ENCODE measurements at places on chromosomes 4 and X.

DNA sequence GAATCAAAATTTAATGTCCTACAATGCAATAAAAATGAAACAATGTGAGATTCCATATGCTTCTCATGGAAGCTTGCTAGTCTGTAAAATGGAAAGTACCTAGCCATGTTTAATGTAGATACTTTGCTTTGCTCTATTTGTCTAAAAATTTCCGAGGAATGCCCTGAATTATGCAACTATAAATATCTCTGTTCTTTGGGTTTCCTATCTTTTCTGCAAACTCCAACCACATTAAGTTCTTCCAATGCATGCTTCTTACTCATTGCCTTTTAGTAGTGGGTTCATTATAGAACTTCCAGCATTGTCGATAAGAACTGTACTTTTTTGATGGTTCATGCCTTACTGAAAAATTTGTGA, 178.3 kb downstream of the RASL11B start:
- no peak for DNase-seq

GRCh38 chr4:86935853-86936733, 1.3 kb downstream of the AFF1 start:
- DNase-seq, result peak; percentile 67

GRCh38 chr4:26866781-26867180, 6.1 kb downstream of the STIM2 start:
- no peak for DNase-seq

DNA sequence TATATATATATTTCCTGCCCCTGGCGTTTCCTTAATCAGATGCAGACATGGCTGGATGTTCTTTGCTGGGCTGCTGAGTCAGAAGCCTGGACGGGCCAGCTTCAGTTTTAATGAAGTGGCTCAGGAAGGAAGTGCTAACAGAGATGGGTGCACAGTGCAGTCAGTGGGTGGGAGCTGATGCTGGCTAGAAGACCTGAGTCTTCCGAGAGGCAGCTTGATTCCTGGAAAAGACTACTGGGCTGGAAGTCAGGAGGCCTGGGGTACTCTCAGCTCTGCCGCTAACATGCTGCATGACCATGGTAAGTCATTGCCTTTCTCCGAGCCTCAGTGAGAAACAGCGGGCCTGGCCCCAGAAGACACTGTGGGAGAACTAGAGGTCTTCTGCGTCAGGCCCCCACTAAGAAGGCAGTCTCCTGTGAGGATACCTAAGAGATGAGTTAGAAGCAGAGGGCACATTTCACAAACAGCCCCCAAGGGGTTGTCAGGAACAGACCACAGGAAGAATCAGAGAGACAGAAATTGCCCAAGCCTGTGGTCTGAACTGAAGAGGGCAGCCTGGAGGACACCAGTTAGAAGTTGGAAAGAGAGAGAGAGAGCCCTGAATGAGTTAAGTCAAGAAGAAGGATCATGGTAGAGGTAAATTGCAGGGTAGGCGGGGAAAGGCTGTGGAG, 8.3 kb upstream of the CD40LG start:
- no peak for DNase-seq

GRCh38 chr4:93469560-93469959, 359.0 kb upstream of the ATOH1 start:
- DNase-seq, result no peak

All from activated T-cell treated with anti-CD3 and anti-CD28 coated beads for 4 hours (primary cell).